ENCODE measurements at places on chromosomes 5 and 9.

DNA sequence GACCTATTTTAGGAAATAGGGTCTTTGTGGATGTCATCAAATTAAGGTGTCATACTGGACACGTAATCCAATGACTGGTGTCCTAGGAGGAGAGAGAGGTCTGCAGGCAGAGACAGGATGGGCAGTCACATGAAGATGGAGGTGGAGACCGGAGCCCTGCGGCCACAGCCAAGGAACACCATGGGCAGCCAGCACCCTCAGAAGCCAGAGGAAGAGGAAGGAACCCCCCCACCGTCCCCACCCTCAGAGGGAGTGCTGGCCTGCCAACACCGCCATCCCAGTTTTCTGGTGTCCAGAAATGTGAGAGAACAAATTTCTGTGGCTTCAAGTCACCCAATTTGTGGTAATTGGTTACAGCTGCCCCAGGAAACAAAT, 88.3 kb downstream of the NSUN2 start:
- no peak for DNase-seq

DNA sequence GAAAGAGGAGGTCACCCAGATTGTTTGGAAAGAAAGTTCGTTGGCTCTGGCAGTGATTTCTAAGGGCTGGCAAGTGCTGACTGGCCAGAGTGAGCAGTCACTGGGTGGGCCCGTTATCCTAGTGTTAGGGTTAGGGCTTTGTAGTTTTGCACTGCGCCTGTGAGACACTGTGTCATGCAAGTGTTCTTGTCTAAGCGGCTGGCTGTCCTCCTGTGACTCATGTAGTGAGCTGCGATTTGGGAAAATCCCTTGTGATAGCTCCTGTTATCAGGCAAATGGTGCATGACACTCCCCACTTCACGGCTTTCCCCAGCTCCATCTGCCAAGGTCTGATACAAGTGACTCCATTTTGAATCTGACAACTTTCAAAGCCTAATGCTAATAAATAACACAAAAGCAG, 526.0 kb upstream of the ADAMTS16 start:
- no peak for DNase-seq

DNA sequence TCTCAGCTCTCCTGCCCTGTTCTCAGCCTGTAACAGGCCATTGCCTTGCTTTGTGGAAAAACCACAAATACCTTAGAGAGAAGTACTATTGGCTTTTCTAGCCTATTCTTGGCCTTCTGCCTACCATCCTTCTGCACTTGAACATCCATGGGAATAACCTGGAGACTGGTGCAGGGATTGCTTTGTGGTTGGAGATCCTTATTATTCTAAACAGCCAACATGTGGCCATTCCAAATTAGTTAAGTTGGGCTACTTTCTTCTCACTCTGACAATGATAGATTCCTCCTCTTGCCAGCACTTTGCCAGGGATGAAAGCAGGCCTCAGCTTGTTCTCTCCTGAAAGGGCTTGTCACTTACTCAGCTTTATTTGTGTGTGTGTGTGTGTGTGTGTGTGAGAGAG, 240.4 kb downstream of the GLIS3 start:
- DNase-seq, result no peak

DNA sequence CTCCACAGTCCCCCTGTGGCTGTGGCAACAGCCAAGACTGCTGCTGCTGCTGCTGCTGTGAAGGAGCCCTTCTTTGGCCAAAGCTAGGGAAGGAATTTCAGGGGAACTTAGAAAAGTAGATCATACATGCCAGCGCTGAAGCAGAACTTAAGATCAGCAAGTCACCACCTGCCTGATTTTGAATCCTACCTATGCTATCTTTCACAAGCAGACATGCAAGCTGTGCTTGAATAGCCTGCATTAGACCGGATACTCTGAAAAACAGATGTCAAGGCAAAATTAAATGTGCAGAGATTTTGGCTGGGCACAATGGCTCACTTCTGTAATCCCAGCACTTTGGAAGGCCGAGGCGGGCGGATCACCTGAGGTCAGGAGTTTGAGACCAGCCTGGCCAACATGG, 99.3 kb upstream of the ZNF366 start:
- no peak for DNase-seq

DNA sequence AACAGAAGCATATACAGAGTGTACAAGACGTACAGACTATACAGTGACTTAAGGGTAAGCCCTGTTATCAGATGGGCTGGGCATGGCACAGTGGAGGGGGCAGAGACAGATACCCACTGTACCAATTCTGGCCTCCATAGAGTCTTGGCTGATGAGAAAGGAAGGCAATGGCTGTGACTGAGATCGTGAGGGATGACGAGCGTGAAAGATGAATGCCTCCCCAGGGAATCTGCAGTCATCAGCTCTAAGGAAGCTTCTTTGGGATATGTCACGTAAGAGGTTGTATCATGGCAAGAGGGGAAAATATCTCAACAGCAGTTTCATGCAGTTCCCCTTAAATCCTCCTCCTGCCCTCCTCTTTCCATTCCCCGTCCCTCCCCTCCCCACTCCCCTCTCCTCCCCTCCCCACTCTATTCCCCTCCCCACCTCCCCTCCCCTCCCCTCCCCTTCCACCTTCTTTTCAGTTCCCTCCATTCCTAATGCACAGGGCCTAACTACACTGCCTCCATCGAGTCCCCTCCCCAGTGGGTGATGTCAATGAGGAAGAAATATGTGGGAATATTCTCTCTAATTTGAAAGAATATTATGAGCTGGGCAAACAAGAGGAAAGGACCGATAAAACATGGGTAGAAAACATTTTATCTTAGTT, 226.4 kb upstream of the DAP start:
- no peak for DNase-seq

GRCh38 chr9:98092613-98092931, 26.4 kb downstream of the TRIM14 start:
- no peak for DNase-seq

DNA sequence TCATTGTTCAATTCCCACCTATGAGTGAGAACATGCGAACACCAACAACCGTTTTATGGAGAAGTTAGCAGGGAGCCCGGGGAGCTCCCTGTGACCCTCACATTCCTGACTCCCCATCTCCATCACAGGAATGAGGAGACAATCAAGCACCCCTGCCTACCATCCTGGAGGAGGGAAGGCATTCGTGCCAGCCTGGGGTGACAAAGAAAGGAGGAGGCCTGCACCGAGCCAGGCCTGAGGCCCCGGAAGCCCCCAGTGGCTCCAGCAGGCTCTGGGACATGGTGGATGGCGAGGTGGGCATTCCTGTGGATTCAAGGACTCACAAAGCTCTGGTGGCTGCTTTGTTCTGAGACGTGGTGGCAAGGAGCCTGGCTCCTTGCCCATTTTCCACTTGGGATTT, 36.5 kb upstream of the UGT3A1 start:
- DNase-seq, result no peak

- DNase-seq, result no peak
These were observed 1121.6 kb downstream of the MAT2B start for GRCh38 chr5:164627021-164627420.

GRCh38 chr5:22319798-22320197, 533.3 kb downstream of the CDH12 start:
- no peak for DNase-seq

GRCh38 chr5:42467981-42468524, 44.8 kb downstream of the GHR start:
- DNase-seq, result no peak

GRCh38 chr9:86812616-86813015, 134.7 kb downstream of the GAS1 start:
- DNase-seq, result no peak

GRCh38 chr5:168357876-168358275, 66.4 kb downstream of the WWC1 start:
- no peak for DNase-seq

DNA sequence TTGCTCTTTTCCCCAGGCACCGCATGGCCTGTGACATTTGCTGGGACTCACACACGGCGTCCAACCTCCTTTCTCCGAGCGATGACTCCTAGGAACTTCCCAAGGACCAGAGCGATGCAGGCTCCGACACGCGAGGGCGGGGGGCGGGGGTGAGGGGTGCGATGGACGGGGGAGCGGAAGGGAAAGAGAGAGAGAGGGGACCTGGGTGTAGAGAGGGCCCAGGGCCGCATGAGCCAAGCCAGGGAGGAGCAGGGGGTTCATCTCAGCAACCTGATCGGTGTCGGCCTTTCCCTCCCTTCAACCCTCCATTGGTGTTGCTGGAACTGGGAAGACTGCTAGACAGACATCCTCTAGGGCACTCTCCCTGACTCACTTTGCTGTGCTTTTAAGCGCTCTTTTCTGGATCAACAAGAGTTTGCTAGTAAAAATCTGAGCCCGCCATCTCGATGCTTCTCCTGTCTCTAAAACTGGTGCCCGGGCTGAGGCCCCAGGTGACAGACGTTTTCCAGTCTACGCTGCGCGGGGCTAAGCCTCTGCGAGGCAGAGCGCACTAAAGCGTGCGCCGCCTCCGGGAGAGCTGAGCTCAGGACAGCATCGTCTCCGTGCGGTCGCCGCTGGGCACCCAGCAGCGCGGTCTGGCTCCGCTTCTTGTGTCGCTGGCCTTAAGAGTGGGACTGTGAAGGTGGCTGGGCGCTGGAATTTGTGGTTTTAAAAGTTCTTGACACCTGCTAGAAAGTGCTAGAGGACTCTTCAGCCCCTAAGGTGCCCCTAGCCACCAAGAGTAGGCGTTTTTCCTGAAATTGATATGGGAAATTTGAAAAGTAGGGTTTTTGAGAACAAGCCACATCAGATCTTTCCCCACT, 1.0 kb upstream of the TSLP start:
- no peak for DNase-seq

DNA sequence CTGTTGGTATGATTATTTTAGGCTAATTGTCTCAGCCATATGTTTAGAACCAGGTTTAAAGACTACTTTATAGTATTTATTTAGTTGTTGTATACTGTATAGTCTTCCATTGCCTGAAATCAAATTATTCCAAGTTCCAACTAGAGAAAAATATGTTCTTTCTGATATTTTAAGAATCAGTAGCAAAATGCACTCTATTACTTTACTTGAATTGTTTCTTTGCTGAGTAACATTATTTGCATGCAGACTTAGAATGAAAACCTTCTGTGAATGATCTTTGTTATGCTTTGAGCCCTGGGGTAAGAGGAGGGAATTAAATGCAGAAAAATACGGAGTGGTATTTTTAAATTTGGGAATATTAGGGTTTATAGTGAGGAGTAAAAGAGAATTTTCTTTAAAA, 47.9 kb downstream of the MEGF10 start:
- no peak for DNase-seq

DNA sequence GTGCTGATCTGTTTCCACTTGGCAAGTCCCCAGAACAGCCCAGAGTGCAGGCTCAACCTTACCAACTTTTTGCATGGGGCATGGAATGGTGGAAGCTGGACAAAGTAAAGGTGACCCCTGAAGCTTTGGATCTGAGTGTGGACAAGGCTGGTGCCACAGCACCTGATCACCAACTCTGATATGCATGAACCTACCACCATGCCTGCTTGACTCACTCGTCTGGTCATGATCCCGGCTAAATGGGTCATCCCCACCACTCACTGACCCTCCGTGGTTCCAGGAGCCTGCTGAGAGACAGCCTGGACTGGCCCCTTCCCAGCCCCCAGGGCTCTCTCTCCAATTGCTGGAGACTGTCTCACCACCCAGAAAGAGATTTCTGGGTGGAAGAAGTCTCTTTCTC, 14.4 kb upstream of the SLC22A4 start:
- DNase-seq, result no peak

- no peak for DNase-seq
These were observed 455.7 kb upstream of the NUDT12 start for GRCh38 chr5:104018299-104018698.

DNA sequence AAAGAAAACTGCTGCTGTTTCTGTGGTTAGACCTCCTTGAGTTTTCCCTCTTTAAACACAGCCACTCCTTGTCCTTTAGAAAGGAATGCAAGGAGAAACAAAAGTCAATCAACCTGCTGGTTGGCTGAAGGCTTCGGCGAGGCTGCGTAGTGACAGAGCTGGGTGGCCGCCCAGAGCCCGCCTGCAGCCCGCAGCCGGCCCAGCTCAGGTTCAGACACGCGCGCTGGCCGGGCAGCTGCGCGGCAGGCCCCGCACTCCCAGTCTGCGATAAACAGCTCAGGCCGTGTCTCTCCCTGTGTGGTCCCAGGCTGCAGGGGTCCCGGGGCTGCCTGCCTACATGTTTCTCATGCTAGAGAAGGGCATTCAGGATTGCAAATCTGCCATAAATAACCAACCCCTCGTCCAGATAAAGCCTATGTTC, 115.4 kb downstream of the HSD17B3 start:
- DNase-seq, result no peak

GRCh38 chr9:123925819-123926218, 4.1 kb downstream of the DENND1A start:
- no peak for DNase-seq

- DNase-seq, result no peak
These were observed 2.2 kb upstream of the NSMF start for GRCh38 chr9:137461316-137461662.

DNA sequence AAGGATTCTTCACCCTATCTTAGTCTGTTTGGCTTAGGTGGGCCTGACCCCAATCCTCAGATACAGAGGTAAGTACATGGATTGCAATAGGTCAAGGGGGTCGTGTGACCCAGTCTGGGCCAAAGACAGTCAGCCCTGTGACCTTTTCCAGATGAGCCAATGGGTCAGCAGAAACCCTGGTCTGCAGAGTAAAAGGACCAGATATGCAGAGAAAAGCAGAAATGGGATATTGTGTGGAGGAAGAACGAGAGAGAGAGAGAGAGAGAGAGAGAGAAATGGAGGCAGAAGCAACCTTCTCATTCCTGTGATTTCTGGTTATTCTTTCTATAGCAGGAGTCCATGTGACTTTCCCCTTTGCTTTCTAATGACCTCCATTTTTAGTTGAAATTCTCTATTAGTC, 40.4 kb upstream of the CRB2 start:
- no peak for DNase-seq

GRCh38 chr9:100357501-100357900, 4.8 kb upstream of the TEX10 start:
- DNase-seq, result no peak

GRCh38 chr5:139470821-139471300, at the start of gene SMIM33:
TSS of gene SMIM33 (plus strand) at chr5:139471004. CDS start at chr5:139471122, 118 bp downstream.
- no peak for DNase-seq

- DNase-seq, result no peak
These were observed 22.4 kb upstream of the MRNIP start for GRCh38 chr5:179880848-179881590.

DNA sequence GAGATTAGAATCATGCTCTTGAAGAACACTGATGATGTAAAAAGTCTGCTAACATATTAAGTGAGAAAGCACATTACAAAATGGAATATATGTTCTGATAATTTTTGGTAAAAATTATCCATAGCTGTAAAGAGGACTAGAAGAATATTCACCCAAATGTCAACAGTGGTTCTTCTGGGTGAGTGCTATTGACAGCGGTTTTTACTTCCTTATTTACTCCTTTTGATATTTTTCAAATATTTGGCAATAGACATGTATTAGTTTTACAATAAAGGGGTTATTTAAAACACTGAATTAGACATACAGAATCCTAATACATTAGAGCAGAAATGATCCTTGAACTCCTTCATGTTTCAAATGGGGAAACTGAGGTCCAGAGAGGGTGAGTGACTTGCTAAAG, 26.9 kb upstream of the MEGF9 start:
- DNase-seq, result no peak
